ENCODE measurements at places on chromosomes 12 and 14.
A peak's percentile ranks its signal among the peaks of the same experiment; 100 is the strongest.

DNA sequence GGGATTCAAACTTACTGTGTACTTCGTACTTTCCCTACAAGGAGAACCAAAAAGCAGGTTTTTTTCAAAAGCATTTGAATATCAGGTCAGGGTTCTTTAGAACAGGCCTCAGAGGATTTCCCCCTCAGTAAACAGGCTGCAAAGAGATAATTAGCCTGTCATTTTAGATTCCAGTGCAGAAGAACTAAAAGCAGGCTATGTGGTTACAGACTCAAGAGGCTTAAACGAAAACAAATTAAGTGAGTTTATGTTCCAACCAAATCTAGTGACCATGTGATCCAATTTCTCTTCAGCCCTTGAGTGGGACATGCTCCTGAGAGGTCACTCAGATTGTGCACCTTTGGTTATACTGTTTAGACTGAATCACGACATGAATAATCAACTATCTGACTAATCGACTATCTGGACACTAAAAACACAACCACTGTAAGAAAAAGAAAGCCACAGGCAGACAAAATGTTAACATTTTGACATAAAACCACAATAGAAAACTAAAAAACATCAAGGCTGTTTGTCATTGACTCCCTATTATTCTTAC, 4.5 kb downstream of the TMED8 start:
- no peak for DNase-seq

GRCh38 chr14:74910556-74910955, 12.5 kb downstream of the RPS6KL1 start:
- DNase-seq, result no peak

DNA sequence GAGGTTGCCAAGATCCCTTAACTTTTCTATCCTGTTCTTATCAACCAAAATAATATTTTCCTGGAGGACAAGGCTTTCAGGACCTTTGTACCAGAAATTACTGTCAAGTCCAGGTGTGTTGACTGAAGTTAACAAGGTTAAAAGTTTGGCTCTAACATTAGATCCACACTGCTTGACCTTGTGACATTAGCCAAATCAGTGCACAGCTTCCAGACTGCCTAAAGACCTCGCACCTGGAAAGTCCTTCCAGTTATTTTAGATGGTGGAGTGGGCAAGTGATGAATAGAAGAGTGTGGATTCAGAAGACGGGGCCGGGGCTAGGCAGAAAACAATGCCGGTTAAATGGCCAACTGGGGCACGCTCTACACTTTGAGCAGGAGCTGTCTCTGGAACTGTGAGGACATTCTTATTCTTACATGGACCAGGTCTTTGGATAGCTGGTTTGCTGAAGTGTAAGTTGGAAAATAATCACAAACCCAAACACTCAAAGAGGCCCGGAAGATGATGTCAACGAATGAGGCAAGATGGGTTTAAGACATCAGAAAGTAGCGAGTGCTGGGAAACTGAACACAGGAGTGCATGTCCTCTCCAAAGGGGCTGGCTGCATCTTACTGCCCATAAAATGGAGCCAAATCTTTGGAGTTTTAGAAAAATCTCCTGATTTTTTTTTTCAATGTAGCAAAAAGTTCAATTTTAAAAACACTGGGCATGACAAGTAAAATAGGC, 56.3 kb downstream of the NIN start:
- no peak for DNase-seq

- DNase-seq, result no peak
These were observed 1.1 kb upstream of the YY1 start for GRCh38 chr14:100237735-100238418.

DNA sequence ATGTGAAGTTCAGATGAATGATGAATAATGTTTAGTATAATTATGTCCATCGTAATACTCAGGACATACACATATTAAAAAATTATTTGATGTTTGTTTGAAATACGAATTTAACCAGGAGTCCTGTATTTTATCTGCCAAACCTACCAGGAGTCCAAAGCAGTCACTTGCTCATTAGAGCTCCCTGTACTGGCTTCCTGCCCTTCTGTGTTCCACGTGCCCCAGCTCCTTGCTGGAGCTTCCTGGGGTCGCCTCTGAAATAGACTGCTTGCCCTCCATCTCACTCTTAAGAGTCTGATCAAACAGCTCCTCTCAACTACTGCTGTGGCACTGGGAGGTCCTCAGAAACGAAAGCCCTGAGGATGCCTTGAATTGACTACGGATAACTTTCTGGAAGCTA, 87.3 kb upstream of the DHRS4 start:
- DNase-seq, result no peak

- peak; percentile 61 for DNase-seq
These were observed 145.6 kb upstream of the NAV3 start for GRCh38 chr12:77685112-77685511.

DNA sequence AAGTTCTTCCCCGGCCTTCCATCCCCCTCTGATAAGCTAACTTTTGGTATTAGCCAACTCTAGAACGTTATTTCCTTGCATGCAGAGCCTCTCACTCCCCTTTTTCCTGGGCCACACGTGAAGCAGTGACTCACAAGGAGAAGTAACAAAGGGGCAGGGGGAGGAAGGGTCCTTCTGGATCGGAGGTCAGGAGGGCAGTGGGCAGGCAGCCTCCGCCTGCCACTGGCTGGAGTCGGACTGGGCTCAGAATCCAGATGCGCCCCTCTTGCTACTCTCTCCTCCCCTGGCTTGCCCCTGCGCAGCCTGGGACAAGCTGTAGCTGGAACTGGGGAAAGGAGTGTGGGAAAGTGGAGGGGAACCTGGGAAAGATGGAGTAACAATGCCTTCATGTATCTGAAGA, 55.0 kb downstream of the TPCN1 start:
- no peak for DNase-seq

DNA sequence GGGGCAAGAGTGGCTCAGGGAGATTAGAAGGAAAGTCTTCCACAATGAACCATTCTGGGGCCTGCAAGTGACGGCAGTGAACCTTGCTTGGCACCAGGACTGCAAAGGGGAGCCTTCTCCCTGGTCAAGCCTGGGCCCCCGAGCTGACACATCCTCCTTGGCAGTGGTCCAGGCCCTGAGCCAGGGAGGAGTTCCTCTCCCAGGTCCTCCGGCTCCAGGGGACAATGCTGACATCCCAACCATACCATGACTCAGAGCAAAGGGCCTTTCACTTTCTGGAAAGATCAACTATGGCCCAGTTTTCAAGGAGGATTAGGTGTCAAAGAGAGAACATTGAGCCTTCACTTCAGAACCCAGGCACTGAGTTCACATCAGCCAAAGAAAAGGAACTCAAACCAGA, 756.5 kb upstream of the TBX3 start:
- no peak for DNase-seq

GRCh38 chr12:72074956-72075355, 136.3 kb downstream of the TPH2 start:
- no peak for DNase-seq

DNA sequence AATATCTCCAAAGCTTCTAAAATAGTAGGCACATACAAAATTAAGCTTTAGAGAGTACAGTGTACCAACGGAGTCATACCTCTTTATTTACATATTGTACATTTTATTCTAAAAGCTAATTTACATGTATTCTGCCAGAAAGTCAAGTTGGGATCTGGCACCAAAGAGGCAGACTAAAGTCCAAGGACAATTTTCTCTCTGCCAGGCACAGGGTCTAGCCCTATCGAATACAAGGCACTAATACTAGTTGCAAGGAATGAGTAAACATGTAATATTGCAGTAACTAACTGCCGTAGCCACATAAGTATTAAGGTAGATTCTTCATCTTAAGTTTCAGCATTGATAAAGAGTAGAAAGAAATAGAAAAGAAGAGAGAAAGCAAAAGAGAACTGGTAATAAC, 93.9 kb downstream of the RPS6KA5 start:
- DNase-seq, result no peak

GRCh38 chr14:76163668-76164363, 12.1 kb downstream of the GPATCH2L start:
- DNase-seq, result no peak

- DNase-seq, result no peak
These were observed 53.5 kb upstream of the LDHB start for GRCh38 chr12:21710958-21711775.

DNA sequence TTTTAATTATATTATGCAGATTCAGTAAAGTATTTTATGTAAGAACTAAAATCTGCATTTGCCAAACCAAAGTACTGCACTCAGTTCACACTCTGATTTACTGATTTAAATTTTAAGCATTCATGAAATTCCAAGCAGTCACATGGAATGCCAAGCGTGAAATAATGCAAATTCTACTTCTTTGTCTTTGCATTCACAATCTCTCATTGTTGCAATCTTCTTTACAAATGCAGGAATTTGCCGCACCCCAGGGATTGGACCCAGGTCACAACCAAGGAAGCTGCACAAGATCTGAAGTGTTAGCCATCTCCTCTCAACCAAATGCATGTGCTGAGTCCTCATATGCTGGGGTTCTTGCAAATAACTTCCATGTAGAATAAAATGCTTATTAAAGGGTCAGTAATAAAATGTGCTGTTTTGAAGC, 71.9 kb downstream of the TUNAR start:
- DNase-seq, result no peak

GRCh38 chr14:86055512-86056075, 525.6 kb downstream of the FLRT2 start:
- DNase-seq, result peak; percentile 27

DNA sequence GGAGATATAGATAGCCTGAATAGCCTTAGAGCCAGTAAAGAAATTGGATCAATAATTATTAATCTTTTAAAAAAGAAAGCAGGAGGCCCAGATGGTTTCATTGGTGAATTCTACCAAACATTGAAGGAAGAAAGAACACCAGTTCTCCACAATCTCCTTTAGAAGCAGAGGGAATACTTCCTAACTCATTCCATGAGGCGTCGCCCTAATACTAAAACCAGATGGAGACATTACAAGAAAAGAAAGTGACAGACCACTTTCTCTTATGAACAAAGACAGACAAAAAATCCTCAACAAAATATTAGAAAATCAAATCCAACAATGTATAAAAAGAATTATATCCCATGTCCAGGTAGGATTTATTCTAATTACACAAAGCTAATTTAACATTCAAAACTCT, 362.6 kb downstream of the BCAT1 start:
- DNase-seq, result no peak

DNA sequence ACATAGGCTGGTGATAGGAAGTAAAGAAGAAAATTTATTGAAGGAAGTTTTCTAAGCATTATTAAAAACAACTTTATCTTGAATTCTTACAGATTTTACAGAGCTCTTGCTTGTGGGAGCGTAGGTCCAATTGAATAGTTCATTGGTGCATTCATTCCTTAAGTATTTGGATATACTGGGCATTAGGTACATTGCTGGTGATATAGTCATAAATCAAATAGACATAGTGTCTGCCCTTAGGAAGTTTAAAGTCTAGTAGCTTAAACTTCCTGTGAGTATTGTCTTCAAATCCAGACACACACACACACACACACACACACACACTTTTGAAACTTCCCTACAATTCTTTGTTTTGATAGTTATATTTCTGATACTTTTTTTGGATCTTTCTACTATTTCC, 226.7 kb downstream of the FUT8 start:
- DNase-seq, result no peak

DNA sequence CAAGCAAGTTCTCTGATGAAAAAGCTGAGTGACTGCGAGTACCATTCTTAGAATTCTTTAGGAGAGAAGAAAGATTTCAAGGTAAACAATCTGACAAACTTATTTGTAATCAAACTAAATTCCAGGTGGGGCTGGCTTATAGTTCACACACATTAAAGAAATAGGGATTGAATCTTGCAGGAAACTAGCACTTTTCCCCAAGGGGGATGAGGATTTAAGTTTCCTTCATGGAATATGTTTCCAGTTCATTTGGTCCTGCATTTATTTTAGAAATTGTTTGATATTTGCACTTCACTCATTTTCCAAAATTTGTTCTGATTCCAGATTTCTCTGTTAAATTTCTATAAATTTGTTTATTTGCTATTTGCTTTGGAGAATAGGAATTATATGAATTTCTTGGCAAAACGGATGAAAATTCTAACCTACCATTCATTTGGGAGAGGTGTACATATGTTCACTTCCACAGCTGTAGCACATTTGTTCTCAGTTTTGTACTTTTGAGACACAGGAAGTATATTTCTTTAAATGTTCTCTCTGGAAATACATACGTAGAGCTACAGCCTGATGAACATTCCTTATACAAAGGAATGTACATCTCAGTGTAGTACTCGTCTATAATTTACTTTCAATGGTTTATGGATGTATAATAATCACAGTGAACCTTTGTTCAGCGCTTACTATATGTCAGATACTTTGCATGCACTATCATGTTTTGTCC, 145.5 kb downstream of the AKAP6 start:
- no peak for DNase-seq

- DNase-seq, result no peak
These were observed 130.2 kb upstream of the RAP1B start for GRCh38 chr12:68480526-68480925.

DNA sequence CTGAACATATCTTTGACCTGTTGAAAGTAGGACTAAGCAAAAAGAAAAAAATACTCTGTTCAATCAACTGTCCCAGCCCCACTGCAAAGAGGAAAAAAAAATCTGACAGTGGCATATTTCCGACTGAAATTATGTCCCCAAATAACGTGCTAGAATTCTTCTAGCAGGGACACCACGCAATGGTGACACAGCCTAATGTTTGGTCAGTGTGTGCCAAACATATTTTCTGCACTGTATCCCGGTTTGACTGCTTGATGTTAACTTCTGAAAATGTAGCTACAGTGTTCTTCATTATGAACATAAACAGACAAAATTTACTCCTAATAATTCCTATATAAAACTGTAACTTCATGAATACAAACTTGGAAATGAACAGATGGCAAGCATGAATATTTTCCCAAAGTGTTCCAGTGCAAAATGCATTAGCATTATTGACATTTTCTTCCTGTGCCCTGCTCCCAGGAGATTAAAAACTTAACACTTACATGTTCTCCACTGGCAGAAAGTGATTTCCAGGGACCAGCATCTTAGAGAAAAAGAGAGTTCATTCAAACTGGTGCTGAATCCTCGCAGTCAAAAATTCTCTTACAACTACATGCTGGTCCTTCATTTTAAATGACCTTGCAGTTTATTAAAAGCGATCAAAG, 72.4 kb upstream of the SYT1 start:
- DNase-seq, result no peak

DNA sequence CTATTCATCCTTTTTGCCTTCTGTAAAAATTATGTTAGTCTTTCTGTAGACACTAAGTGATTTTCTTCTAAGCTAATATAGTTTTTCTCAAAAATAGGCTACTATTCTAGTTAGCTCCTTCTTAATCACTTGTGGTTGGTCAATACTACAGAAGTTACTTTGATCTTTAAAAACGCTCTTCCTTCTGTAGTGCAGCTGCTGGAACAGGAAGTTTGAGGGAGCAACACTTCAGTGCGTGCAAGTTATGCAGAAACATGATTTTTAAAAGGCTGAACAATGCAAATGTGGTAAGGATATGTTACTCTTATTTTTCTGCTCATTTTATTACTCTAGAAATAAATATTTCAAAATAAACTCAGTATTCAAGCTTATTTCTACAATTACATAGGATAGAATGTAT, 11.1 kb upstream of the RERGL start:
- DNase-seq, result no peak
